ENCODE measurements at places on chromosomes 2 and 18.

- no peak for DNase-seq
These were observed 47.3 kb upstream of the ODC1 start for GRCh38 chr2:10495311-10495987.

GRCh38 chr2:105746177-105747080 lies 1.7 kb downstream of the NCK2 start:
- DNase-seq, result no peak

- DNase-seq, result no peak
These were observed 110.4 kb downstream of the CTIF start for GRCh38 chr18:48649231-48649630.

DNA sequence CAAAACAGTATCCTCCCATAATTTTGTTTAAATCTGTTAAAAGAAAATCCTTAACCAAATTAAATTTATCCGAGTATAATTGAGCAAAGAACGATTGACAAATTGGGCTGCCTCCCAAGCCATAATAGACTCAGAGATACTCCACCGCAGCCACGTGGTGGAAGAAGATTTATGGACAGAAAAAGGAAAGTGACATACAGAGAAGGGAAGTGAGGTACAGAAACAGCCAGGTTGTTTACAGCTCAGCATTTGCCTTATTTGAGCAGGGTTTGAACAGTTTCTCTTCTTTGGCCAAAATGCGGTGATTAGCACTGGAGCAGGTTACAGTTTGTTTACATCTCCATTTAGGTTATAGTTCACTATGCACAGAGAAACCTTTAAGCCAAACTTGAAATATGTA lies 60.8 kb downstream of the KYNU start:
- DNase-seq, result no peak

GRCh38 chr2:25411753-25412152 lies 70.0 kb upstream of the DNMT3A start:
- no peak for DNase-seq

- no peak for DNase-seq
These were observed 204.4 kb upstream of the RASGRP3 start for GRCh38 chr2:33272001-33272400.

DNA sequence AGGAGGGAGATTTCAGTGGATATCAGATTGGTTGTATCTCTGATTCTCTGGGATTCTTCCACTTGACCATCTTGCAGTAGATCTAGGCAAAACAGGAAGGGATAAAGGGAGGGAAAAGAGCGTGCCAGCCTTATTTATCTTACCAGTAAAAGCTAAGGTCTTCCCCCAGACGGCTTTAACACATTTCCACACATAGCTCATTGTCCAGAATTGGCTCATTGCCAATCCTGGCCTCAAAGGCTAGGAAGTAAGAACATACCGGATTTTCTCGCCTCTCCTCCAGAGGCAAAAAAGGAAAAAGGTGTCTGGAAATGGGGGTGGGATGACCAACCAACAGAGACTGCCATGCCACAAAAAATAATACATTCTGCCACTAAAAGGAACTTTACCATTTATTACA lies 411.6 kb upstream of the NRP2 start:
- no peak for DNase-seq

- DNase-seq, result no peak
These were observed 40.0 kb downstream of the ACOXL start for GRCh38 chr2:110772383-110772755.

- peak; percentile 17 for DNase-seq
These were observed 55.5 kb downstream of the PIGN start for GRCh38 chr18:62131301-62131909.

DNA sequence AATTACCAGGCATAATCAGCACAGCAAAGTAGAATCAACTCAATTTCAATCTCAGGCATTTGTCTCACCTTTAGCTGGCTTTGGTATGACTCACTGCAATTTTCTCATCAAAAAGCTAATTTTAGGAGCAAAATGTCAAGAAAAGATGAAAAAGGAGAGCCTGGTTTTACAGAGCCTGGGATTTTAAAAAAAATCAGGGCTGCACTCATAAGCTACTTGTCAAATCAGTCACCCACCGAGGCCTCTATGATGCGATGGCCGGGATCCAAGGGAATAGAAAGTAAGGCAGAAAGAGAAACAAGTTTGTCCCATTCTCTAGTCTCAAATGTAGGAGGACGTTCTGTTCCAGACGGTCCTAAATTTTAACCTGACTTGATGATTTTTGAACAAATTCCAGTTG lies 170.9 kb downstream of the SOCS6 start:
- no peak for DNase-seq

GRCh38 chr2:16462958-16463357 lies 202.7 kb downstream of the CYRIA start:
- no peak for DNase-seq

DNA sequence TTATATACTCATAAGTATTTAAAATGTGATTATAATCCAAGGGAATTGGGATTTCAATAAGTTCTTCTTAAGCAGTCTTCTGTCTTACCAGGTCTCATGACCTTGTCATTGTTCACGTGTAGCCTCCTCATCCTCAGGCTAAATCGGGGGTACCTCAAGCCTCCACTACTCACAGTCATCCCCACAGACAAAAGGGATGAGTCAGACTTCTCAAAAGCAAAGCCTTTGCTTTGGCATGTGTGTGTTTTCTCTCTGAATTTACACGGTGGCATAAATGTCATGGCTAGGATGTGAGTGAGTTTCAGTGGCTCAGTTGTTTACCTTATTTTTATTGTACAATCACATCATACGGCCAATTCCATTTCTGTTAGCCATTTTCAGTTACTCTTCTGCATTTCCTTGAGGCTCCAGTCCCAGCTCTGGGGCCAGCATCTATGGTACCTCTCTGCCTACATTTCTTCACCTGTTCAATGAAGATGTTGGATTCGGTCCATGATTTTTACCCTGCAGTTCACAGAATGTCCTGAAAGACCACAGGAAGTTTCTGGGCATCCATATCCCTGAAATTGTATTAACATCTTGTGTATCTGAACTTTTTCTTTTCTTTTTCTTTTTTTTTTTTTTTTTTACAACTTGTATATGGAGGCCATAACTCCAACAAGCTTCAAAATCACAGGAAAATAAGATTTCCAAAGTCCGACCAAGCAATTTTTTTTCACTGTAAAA lies 195.3 kb downstream of the FHOD3 start:
- DNase-seq, result no peak

DNA sequence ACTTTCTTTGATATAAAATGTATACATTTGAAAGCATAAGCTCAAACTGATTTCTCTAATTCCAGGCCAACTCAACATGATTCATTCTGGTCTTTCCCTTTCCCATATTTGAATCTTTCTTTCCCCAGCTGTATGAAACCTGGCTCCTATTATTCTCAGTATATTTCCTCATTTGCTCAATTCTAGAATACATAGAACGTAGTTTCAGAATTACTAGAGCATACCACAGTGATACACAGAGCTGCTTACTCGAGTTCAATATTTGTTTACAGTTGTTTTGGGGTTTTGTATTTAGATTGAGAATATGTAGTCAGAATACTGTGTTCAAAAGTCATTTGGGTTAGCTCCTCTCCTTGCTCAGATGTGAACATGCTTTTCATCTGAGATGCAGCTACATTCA lies 43.0 kb downstream of the TNFRSF11A start:
- DNase-seq, result no peak

- peak; percentile 2 for DNase-seq
These were observed 631 bp downstream of the GYPC start for GRCh38 chr2:126656431-126657147.

DNA sequence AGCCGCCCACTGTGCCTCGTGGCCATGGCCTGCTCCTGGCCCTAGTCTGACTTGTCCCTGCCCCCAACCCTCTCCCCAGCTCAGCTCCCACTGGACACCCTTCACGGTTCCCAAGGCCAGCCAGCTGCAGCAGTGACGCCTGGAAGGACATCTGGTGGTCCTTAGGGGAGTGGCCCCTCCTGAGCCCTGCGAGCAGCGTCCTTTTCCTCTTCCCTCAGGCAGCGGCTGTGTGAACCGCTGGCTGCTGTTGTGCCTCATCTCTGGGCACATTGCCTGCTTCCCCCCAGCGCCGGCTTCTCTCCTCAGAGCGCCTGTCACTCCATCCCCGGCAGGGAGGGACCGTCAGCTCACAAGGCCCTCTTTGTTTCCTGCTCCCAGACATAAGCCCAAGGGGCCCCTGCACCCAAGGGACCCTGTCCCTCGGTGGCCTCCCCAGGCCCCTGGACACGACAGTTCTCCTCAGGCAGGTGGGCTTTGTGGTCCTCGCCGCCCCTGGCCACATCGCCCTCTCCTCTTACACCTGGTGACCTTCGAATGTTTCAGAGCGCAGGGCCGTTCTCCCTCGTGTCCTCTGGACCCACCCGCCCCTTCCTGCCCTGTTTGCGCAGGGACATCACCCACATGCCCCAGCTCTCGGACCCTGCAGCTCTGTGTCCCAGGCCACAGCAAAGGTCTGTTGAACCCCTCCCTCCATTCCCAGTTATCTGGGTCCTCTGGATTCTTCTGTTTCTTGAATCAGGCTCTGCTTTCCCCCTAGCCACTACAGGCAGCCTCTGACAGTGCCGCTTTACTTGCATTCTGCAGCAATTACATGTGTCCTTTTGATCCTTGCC lies 35.8 kb downstream of the ANO7 start:
- no peak for DNase-seq

DNA sequence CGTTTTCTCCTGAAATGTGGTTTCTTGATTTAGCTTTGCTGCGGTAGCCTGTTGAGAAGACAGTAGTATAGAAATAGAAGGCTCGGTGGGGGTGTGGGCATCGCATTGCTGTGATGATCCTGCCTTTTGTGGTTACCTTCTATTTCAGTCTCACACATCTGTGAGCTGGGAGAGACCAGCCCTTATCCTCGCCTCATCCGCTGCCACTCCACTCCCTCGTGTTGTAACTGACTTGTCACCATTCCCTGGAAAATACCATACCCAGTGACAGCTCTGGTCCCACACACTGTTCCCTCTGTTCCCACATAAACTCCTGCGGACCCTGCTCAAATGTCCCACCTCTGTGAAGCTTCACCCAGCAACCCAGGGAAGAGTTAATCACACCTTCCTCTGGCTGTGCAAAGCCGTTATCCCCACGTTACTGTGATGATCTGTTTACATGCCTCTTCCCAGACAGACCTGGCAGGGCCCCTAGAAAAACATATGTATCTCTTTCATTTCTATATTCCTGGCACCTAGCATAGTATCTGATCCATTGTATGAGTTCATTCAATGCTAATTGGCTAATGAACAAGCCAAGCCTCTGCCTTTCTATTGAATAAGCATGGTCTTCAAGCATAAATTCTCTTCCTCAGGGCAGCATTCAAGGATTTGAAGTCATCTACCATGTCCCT lies 114.6 kb downstream of the MAPK4 start:
- DNase-seq, result no peak

DNA sequence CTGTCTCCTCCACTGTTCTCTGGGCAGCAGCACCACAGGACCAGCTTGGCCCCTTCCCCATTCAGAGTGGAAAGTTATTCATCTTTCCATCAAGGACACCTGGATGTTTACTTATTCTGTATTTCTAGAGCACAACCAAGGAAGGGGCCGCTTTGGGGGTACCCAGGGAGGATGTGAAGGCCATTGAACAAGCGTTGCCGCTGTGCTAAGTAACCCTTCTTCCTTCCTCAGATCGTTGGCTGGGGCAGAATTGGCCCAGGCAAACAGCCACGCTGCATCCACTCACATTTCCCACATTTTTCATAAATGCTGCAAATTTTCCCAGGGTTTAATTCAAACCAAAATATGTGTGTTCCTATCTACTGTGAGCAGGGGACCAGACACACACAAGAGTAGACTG lies 76.2 kb upstream of the NPAS2 start:
- no peak for DNase-seq

DNA sequence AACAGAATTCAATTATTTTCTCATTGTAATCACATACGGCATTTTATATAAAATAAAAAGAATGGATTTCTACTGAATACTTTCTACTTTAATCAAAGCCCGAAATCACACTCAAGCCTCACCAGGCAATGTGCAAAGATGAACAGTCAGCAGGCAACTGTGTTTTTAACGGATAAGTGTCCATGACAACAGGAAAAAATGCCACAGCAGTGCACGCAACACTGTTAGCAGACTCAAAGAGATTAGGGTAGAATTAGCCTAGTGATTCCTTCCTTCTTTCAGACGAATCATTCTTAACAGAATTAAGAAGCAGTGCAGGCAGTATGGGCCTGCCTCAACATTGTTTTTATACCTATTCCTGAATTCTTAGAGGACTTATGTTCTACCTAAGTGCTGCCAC lies 135.6 kb downstream of the CDH2 start:
- DNase-seq, result peak; percentile 72

- no peak for DNase-seq
These were observed 442.7 kb upstream of the MEIS1 start for GRCh38 chr2:65992198-65992554.

DNA sequence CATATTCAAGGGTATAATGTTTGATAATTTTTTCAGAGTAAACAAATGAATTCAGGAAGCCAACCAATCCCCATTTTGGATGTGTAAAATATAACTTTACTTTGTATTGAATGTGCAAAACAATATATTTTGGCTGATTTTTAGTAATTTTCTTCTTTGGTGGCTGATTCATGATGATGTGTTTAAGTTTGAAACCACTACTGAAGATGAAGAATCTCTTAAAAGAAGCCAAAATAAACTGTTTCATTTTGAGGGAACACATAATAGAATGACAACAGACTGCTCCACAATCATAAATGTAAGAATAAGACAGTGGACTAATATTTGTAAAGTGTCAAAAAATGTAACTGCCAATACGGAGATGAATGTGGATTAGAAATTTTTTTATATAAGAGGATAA lies 52.5 kb upstream of the TRIM43 start:
- no peak for DNase-seq

DNA sequence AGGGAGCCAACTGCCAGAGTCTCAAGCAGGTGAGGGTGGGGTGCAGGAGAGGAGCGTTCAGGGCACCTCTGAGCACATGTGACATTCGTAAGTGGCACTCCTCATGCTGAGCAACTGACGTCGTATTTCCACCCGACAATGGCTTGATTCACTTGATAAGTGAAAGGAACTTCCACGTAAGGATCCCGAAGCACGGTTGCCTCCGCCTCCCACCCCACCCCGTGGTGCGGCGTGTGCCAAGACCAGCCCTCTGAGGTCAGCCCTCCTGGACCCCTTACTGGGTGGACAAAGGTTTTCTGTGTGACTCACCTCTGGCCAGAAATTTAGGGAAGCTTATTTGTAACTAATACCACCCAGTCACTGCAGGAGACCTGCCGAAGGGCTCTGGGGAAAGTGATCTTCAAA lies 59.9 kb downstream of the AGAP1 start:
- DNase-seq, result no peak

- DNase-seq, result no peak
These were observed 57.5 kb downstream of the AP1S3 start for GRCh38 chr2:223779877-223780276.

- DNase-seq, result no peak
These were observed 1208.4 kb downstream of the DPP10 start for GRCh38 chr2:115650827-115651226.

GRCh38 chr2:8059255-8059654 lies 622.6 kb upstream of the ID2 start:
- no peak for DNase-seq

- no peak for DNase-seq
These were observed 213.9 kb downstream of the FBXO15 start for GRCh38 chr18:73933685-73934084.

GRCh38 chr2:226869371-226869770 lies 33.5 kb downstream of the RHBDD1 start:
- DNase-seq, result no peak

GRCh38 chr2:182891611-182892010 lies 25.2 kb upstream of the FRZB start:
- no peak for DNase-seq
